HFF-Myc (cell line): ENCODE measurements at places on chromosomes 4 and X.

DNA sequence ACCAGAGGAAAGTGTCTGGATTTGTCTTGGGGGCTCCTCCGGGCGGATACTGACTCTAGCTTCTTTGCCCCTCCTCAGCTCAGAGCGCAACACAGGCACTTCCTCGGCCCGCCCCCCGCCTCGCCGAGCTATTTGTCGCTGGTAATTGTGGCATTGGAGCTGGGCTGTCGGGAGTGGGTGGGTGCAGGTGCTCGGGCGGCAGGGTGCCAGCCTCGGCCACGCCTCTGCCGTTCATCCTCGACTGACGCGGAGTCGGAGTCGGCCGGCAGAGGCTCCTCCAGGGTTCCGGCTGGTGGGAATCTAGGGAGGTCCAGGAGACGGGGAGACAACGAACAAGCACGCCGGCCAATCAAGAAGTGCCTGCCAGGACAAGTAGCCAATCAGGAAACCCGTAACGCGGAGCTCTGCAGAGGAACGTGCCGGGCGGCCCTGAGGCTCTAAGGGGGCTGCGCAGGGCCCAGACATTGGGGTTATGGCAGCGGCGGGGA lies 3.9 kb upstream of the SYN1 start:
- peak; percentile 46 for DNase-seq

GRCh38 chr4:158112611-158113010 lies 60.2 kb downstream of the GASK1B start:
- no peak for DNase-seq

DNA sequence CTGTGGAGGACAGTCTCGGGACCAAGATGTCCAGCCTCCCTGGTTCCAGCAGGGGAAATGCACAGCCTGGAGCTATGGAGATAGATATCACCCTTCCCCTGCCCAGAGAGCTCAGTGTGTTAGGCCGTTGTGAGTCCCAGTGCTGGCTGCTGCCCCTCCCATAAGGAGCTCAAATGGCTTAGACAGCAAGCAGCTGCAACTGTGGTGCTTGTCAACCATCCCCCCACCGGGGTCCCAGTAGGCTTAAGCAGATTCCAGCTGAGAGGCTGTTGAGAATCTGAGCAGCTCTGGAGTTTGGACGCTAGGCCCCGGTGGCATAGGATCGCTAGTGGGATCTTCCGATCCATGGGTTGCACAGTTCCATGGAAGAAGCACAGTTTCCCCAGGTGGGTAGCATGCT lies 181.8 kb upstream of the POF1B start:
- no peak for DNase-seq

- DNase-seq = no peak
These were observed 1388.0 kb upstream of the TENM3 start for GRCh38 chr4:180855184-180855583.

GRCh38 chrX:153816831-153817690 lies 13.3 kb downstream of the PDZD4 start:
- no peak for DNase-seq

DNA sequence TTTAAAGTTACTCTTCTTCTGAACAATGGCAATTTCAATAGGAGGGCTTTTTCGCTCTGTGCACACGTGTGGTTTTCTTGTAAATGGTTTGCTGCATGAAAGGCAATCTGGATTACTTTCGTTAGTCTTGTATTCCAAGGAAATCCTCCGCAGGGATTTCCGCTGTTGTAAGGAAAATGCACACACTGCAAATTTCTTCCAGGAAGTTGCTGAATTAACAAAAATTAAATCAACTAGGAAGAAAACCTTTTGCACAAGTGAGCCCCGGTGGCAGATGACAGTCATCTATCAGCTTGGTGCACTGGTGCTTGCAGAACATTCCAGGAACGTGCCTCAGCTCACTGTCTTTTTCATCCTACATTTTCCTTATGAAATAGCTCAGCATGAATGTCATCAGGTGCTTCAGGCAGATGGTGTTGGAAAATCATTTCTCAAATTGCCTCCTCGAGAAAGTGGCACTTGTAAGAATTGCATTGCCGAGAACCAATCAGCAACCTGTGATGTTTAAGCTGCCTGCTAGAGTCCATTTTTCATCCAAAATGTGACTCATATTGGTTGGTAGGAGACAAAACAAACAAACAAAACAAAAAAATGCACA lies 272.4 kb upstream of the VCX start:
- no peak for DNase-seq

GRCh38 chr4:146369446-146369845 lies 152.3 kb downstream of the SLC10A7 start:
- DNase-seq = no peak

GRCh38 chr4:15694431-15694830 lies 8.4 kb upstream of the BST1 start:
- DNase-seq = no peak

GRCh38 chr4:123339507-123340380 lies 56.9 kb upstream of the SPRY1 start:
- no peak for DNase-seq

- no peak for DNase-seq
These were observed 30.5 kb upstream of the ENPP6 start for GRCh38 chr4:184248216-184248615.

DNA sequence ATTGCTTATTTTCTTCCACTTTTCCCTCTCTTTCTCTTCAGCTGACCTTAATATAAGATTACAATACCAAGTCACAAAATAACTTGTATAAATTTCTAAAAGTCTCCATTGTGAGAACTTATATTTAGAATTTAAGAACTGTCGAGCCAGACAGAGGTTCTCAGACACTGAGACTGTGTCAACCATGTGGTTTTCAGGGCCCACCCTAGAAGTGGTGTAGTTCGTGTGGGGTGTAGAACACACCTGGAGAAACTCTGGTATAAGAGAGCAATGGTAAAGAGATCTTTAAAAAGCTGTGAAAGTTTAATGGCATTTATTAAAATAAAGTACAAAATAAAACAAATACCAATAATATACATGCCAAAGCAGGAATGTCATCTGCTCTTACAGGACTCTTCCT lies 19.7 kb downstream of the CPEB2 start:
- no peak for DNase-seq

GRCh38 chrX:132590350-132591026 lies 101.7 kb upstream of the MBNL3 start:
- DNase-seq = no peak
